ENCODE measurements at places on chromosomes 3 and 15.

- DNase-seq, result no peak
Measured at GRCh38 chr3:102176333-102177050, 258.3 kb upstream of the ZPLD1 start.

GRCh38 chr15:44394062-44394461 lies 33.4 kb upstream of the CTDSPL2 start:
- no peak for DNase-seq

- DNase-seq, result no peak
Measured at GRCh38 chr3:52086976-52087663, 30.7 kb upstream of the DUSP7 start.

DNA sequence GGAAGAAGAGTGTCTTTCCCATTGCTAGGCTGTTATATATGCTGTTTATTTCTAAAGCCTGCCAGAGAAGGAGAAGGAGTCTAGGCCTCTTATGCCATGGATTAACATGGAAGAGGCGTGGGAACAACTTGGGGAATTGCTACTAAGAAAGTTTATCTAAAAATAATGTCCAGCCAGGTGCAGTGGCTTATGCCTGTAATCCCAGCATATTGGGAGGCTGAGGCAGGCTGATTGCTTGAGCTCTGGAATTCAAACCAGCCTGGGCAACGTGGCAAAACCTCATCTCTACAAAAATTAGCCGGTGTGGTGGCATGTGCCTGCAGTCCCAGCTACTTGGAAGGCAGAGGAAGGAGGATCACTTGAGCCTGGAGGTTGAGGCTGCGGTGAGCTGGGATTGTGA lies 51.7 kb upstream of the ARPP19 start:
- DNase-seq, result no peak

DNA sequence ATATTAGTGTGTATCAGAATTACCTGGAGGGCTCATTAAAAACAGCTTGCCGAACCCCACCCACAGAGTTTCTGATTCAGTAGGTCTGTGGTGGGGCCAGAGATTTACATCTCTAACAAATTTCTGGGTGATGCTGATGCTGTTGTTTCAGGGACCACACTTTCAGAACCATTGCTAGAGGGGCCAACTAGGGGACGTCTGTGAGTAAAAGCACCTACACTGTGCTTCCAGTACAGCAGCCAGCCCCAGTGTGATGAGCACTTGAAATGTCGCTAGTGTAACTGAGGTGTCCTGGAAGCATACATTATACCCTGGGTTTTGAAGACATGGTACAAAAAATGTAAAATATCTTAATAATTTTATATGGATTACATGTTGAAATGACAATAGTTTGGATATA lies 33.0 kb downstream of the AGTR1 start:
- DNase-seq, result no peak

DNA sequence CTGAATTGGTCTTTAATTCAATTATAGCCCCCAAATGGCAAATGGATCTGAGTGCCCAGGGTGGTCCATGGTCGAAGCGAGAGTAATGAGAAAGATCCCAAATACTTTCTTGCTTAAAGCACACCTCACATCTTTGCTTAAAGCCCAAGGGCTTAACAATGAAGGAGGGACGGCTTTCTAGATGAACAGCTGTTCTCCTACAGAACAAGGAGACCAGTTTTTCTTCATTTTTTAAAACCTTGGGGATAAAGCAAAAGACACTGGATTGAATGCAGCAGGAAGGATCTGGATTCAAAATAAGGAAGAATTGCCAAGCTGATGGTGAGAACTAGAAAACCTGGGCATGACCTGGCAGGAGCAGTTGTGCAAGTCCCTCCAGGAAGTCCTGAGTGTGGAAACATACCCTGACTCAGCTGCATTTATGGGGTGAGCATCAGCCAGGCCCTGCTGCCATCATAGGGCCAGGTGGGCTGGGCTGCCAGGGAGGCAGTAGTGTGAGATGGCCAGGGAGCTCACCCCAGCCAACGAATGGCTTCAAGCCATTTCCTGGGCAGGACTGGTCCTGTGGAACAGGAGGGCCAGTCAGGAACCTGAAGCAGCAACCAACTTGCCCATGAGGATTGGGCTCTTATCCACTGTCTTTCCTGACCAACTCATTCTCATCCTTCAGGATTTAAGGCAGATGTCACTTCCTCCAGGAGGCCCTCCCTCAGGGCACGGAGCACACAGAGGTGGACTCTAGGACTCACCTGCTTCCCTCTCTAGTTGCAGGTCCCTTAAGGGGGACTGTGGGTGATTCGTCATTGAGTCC lies 18.4 kb upstream of the RHCG start:
- no peak for DNase-seq

GRCh38 chr3:15276028-15276724 lies 56.2 kb downstream of the SH3BP5 start:
- DNase-seq, result no peak

GRCh38 chr3:155049959-155050358 lies 30.2 kb upstream of the MME start:
- DNase-seq, result no peak

DNA sequence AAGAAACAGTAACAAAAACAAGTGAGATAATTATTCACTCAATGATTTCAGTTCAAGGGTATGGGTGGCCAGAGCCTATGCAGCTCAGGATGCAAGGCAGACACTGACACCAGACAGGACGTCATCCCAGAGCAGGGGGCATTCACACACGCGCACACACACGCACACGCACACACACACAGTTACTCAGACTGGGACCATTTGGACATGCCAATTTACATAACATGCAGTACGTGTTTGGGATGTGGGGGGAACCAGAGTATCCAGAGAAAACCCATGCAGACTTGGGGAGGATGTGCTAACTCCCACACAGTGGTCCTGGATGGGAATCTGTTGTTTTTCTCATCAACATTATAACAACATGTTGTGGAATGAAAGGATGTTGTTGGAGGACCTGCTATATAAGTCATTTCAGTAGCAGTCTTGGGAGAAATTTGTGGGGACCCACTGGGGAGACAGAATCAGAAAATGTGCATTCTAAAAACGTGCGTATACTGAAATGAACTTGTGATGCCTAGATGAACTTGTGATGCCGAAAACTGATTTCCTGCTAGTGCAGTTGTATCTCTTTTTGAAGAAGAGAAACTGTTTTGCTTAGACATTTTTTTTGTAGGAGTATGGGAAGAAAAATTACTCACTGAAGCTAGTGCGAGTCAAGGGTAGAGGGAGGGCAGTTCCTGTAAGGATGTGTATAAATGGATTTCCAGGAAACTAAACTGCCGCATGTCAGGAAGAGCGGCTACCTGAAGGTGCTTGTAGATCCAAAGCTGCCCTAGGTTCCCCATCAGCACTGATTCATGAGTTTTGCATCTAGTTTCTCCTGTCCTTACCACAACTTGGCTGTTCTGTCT lies 25.2 kb downstream of the CD200 start:
- DNase-seq, result no peak

DNA sequence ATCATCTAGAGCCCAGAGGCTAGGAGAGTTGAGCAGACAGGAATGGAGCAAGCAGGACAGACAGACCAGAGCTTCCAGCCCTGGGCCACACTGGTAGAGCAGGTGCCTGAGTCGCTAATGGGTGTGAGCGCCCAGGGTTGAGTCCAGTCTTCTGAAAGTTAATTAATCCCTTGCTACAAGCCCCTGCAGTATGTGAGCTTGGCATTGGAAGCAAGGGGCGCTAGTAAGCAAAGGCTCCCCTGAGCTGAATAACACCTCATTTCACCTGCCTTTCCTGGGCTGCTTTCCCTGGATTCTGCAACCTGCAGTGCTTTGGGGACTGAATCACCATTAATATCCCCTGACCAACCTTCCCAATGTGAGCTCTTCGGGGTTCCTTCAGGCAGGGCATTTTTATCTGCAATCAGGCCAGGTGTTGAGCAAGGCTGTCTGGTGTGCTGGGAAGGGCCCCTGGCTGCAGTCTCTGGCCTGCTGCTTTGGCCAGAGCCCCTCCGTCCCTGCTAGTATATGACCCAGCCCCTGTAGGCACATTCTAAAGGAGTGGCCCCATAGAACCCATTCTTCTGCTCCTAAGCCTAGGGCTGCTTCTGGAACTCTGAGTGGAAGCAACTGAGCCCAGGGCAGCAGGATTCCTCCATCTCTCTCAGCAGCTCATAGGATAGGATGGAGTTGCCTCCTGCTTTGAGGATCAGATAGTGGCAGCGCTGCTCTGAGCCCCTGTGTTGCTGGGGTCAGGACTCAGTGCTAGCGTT lies 45.1 kb upstream of the EPHB1 start:
- DNase-seq, result no peak

DNA sequence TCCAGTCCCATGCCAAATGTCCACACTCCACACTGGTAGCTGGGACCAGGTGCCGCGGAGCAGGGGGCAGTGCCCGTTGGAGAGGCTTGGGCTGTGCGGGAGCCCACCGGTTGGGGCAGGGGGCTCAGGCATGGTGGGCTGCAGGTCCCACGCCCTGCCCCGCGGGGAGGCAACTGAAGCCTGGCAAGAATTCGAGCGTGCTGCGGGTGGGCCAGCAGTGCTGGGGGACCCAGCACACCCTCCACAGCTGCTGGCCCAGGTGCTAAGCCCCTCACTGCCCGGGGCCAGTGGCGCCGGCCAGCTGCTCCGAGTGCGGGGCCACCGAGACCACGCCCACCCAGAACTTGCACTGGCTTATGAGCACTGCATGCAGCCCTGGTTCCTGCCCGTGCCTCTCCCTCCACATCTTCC lies 479.4 kb downstream of the ZNF385D start:
- no peak for DNase-seq

- no peak for DNase-seq
Measured at GRCh38 chr3:76026379-76026778, 241.0 kb upstream of the ZNF717 start.

DNA sequence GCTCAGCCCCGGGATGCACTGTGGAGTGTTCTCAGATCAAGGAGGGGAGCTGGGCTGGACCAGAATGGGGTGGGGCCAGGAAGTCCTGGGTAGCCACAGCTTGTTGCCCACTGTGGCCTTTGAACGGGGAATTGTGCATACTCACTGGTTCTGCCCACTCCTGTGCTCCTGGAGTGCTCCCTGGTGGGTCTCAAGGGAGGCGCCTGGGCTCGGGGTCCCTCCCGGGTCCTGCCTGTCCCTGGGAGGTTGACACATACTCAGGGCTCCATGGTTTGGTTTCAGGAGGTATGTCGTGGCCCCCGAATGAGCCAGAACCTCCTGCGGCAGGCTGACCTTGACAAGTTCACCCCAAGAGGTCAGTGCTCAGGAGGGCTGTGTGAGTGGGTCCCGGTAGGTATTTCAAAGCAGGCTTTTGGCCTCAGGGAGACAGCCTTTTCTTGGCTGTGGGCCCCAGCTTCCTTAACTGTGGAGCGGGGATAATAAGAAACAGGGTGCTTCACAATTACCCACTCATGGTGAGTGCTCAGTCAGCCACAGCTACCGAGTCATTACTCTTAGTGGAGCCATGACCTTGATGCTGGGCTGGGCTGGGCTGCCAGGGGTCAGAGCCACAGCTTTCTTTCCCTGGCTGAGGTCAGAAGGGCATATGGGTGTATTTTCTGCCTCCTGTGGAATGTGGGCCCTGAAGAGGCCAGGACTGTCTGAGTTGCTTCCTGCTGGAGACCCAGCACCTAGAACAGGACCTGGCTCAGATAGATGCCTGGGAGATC lies 7.6 kb downstream of the DNAH1 start:
- no peak for DNase-seq

- no peak for DNase-seq
Measured at GRCh38 chr15:101203029-101203573, 48.7 kb downstream of the CHSY1 start.

GRCh38 chr3:1093217-1093616 lies 393 bp downstream of the CNTN6 start:
- DNase-seq, result no peak

DNA sequence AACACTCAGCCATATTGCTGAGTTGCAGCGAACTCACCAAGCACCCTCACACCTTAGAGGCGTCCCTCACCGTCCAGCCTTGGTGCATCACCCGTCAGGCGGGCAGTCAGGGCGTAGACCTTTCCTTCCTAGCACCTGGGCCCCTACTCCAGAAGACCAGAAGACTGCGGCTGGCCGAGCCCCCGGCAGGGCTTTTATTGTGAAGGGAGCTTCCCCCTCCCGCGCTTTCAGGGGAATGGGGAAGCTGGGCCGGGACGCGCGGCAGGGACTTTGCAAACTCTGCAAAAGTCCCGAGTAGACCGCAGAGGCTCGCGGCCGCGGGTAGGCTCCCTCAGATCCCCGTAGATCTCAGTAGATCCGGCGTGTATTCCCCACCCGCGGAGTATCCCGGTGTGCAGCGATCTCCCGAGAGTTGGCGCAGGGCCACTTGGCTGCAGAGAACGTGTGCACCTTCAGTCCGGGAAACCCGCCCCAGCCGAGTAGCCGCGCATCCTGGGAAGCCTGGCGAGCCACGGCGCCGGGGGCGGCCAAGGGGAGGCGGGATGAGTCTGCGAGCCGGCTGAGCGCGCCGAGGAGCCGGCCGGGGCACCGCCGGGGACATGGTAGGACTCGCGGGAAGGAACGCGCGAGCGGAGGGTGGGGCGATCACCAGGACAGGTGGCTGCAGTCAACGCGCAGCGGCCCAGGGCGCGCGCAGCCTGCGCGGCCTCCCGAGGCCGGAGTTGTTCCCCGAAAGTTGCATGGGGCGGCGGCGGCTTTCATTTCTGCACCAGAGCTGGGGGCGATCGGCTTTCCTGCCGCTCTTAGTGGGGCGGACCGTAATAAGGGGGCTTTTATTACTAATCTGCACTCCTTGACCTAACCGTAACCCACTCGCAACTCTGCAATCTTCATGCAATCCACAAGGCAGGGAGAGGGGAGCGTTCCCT lies at the start of gene GASK1A:
TSS of gene GASK1A (plus strand) at position 268 of the 929 bp plus-strand sequence. CDS start at position 600, 332 bp downstream.
- DNase-seq, result no peak

DNA sequence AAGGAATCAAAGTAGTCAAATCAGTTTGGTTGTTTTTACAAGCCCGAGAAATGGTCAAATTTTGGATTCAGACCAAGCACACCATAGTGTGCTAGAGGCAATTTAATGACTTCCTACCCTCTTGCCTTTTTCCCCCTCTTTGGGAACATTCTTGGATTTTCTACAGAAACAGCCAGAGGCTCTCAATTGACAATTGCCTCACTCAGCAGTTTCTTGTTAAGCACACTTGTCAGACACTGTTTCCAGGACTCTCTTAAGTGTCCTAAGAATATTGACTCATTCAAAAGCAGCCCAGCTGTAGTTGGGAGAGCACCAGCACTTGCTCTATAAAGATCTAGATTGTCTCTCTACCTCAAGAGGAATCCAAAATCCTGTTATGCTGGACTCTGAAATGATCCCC lies 1.5 kb upstream of the SLC35G2 start:
- DNase-seq, result no peak

DNA sequence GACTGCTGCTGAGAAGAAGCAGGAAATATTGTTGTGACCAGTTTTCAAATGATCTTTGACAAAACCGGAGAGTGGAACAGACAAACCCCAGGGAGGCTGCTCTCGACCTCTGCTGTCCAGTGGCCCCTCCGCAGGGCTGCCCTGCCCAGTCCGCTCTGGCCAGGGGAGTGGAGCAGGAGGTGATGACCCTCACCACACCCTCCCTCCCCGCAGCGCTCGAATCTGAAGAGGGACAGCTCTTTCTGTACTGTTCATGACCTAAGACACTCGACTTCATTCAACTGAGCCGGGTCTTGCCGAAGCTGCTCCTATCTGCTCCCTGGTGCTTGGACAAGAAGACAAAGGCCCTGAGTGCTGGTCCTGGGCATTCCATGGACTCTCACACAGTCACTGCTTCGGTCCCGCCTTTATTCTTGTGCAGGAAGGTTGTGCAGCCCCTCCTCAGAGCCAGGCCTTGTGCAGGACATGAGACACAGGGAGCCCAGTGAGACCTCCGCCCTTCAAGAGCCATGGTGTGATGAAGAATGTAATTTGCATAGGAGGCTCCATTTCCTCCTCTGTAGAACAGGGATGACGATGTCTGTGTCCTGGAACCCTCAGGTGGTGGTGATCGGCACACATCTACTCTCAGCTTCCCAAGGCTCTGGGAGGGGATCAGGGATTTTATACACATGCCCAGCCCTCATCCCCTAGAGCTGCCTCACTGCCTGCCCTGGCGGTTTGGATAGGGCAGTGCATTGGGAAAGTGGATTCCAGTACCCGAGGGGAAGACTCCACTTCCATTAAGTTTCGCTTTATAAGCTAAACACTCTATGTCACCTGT lies 97.1 kb upstream of the PRR20G start:
- no peak for DNase-seq
